CD4-positive, alpha-beta memory T cell (primary cell): ENCODE measurements at places on chromosomes 13 and 19.
A peak's percentile ranks its signal among the peaks of the same experiment; 100 is the strongest.

DNA sequence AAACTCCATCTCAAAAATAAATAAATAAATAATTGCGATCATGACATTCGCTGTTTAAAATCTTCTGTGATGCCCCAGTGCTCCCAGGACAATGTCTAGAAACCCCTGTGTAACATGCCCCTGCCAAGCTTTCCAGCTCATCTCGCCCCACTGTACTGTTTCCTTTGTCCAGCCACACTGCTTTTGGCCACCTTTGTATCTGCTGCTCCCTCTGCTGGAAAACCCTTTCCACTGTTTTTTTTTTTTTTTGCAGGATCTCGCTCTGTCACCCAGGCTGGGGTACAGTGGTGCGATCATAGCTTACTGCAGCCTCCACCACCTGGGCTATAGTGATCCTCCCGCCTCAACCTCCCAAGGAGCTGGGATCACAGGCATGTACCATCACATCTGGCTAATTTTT is 7.5 kb downstream of the PLAUR start:
- no peak for DNase-seq

GRCh38 chr19:4618019-4618418 is 21.3 kb upstream of the TNFAIP8L1 start:
- no peak for DNase-seq

GRCh38 chr19:55643887-55644176 is 383 bp downstream of the ZNF581 start:
- no peak for DNase-seq

DNA sequence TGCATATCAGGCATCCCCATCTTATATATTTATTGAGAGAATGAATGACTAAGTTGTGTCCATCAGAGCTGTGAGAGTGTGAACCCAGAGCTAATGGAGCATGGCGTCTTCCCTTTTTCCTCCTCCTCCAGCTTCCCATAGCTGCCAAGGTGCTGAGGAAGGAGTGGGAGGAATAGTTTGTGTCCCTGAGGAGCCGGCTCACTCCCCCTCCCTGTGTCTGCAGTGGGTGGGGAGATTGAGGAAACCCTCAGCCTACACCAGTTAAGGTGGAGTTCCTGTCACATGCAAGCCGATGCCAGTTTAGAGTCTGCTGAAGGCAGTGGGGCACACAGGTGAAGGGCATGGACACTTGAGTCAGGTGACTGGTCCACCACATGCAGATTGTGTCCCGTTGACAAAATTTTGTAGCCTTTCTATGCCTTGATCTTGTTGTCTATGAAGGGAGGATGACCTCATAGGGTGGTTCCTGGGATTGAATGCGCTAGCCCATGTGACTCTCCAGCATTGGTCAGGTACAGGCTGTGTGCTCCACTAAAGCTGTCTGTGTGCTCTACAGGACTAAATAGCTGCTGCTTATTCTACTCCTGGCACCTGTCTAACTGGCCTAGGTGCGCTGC is 47.6 kb upstream of the GPI start:
- DNase-seq: peak; percentile 28

- no peak for DNase-seq
Measured at GRCh38 chr13:68078874-68079273, 848.7 kb upstream of the PCDH9 start.

GRCh38 chr19:31377736-31378135 is 28.5 kb upstream of the TSHZ3 start:
- no peak for DNase-seq

- DNase-seq: no peak
Measured at GRCh38 chr13:34161931-34162543, 344.1 kb downstream of the RFC3 start.

DNA sequence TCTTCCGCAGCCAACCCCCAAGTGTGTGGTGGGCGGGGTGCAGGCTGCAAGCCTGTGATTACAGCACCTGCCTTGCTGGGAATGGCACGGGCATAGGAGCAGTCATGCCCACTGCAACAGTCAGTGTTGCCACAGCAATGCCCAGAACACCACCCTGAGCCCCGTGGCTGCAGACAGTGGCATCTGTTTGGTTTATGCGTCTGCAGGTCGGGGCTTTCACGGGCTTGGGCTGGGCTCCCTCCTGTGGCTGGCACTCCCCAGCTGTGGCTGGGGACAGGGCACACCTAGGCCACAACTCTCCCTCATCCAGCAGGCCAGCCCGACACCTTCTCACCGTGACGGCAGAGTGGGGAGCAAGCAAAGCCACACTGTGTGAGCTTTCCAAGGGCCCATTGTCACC is 115.3 kb upstream of the C1QTNF9B start:
- DNase-seq: no peak

GRCh38 chr19:51159656-51160055 is 17.6 kb downstream of the SIGLEC7 start:
- DNase-seq: no peak

DNA sequence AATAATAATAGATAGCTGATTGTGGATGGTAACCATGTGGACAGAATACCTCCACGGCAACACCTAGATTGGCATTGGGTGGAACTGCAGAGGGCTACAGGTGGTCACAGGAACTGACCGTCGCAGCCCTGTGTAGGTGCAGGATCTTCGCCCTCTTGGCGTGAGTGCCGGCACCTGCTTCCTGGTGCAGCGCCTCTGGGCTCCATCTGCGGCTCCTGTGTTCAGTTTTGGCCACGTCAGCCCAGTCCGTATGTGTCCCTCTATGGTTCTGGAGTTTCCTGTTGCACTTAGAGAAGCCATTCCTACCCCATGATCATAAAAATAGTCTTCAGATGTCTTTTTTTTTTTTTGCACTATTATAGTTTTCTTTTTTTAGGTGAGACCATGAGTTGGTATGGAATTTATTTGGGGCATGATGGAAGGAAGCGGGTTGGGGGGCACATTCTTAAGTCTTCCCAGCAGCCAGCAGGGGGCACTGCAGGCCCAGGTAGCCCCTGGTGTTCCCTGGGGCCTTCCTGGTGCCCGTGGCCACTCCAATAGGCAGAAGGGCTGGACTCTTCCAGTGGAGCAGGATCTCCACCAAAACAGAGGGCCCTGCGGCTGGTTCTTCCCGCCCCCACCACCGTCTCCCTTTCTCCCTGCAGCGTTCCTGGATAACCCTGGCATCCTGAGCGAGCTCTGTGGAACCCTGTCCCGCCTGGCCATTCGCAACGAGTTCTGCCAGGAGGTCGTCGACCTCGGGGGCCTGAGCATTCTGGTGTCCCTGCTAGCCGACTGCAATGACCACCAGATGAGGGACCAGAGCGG is 10.1 kb upstream of the SLC25A42 start:
- DNase-seq: peak; percentile 54

- DNase-seq: no peak
Measured at GRCh38 chr13:97278435-97279411, 56.6 kb downstream of the MBNL2 start.

DNA sequence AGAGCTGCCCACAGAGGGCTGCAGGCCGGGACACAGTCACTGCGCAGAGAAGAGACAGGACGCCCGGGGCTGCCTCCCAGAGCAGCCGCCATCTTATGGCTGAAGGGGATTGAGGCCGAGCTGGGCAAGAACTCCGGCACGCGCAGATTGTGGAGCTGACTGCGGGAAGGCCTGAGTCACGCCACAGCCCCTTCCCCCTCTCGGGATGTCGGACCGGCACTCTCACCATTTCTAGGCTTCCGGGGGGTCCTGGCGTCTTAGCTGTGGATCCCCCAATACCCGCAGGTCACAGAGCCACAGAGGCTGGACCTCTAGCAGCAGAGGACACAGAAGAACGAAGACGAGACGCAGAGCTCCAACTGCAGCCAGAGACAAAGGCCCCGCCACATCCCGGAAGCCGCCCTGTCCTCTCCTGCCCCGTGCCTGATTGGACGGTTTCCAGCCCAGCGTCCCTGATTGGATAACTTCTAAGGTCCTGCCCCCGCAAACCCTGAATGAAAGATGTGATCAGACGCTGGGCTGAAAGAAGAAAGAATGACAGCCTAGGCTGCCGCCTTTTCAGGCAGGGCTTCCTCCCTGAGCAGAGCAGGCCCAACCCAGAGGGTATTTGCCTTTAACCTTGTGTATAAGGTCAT is at the start of gene ZNF43:
ZNF43 (minus strand) TSS at position 373 of the 635 bp plus-strand sequence; CDS start at position 229, 144 bp downstream.
- DNase-seq: peak; percentile 95
